ENCODE measurements at places on chromosomes 3 and 15.
A peak's percentile ranks its signal among the peaks of the same experiment; 100 is the strongest.

- DNase-seq, result no peak
These were observed 808 bp downstream of the RBM6 start for GRCh38 chr3:49940667-49941249.

GRCh38 chr15:72404356-72404755, 6.3 kb downstream of the TMEM202 start:
- DNase-seq, result no peak

GRCh38 chr3:102258666-102259227, 176.1 kb upstream of the ZPLD1 start:
- no peak for DNase-seq

- DNase-seq, result no peak
These were observed 1.9 kb downstream of the FSD2 start for GRCh38 chr15:82803793-82804574.

DNA sequence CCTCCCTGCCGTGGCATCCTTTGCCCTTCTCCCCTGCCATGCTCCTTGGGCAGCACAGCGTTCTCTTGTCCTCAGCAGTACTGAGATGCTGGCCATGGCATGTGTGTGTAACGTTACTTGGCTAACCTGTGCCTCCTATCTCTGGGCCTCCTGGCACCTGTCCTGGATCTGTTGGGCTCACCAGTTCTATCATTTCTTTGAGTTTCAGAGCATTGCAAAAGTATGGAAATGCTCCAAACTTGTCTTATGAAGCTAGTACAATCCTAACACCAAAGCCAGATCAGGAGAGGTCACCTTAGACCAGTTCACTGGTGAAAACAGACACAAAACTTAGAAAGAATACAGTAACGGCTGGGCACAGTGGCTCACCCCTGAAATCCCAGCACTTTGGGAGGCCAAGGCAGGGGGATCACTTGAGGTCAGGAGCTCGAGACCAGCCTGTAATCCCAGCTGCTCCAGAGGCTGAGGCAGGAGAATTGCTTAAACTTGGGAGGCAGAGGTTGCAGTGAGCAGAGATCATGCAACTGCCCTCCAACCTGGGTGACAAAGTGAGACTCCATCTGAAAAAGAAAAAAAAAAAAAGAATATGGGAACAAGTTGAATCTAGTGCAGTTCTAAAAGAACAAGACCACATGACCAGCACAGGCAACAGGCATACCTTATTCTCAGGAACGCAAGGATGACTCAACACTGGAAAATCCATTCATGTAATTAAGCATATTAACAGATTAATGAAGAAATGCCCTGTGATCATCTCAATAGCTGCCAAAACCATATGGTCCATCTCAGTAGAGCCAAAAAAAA, 62.4 kb upstream of the TRPM1 start:
- no peak for DNase-seq

DNA sequence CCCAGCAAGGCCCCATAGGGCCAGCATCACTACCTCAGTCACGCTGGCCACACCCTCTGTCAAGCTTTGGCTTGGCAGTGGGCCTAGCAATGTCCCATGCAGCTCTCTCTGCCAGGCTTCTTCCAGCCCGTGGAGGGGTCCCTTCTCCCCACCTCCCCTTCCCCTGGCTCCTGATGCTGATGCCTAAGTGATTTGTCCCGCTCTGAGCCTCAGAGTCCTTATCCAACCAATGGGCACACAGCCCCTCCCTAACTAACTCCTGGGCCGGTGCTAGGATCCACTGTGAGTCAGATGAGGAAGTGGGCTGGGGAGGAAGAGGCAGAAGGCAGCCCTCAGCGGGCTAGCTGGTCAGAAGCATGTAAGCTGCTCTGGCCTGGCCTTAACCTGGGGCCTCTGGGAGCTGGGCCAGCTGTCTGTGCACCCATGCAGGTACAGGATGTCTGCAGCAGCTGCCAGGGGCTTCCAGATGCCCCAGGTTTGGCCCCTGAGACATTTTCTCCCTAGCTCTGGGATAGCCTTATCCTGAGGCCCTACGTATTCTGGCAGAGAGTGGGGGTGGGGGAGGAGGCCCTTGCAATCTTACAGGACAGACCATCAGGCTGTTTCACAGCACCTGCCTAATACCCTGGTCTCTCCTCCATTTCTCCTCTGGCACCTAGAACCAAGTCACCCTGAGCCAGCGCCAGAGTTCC, 740 bp upstream of the ZBTB47 start:
- no peak for DNase-seq

- no peak for DNase-seq
These were observed 54.7 kb upstream of the C2CD4B start for GRCh38 chr15:62219799-62220198.

DNA sequence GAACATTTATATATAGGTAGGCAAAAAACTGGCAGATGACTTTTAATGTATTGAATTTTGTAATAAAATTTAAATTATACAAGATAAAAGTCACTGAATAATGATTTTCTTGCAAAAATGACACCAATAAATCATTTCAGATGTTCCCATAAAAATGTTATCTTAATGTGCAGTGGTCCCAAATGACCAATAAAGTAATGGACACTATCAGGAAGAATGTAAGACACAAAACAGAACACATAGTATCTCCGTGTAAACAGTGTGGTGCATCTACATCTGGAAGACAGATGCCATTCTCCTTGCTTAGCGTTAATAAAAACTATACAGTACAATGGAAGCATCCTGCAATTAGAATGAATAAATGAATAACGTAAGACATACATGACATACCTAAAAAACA, 41.5 kb downstream of the FGF7 start:
- no peak for DNase-seq

GRCh38 chr15:79689030-79689429, 207.8 kb downstream of the MTHFS start:
- no peak for DNase-seq

DNA sequence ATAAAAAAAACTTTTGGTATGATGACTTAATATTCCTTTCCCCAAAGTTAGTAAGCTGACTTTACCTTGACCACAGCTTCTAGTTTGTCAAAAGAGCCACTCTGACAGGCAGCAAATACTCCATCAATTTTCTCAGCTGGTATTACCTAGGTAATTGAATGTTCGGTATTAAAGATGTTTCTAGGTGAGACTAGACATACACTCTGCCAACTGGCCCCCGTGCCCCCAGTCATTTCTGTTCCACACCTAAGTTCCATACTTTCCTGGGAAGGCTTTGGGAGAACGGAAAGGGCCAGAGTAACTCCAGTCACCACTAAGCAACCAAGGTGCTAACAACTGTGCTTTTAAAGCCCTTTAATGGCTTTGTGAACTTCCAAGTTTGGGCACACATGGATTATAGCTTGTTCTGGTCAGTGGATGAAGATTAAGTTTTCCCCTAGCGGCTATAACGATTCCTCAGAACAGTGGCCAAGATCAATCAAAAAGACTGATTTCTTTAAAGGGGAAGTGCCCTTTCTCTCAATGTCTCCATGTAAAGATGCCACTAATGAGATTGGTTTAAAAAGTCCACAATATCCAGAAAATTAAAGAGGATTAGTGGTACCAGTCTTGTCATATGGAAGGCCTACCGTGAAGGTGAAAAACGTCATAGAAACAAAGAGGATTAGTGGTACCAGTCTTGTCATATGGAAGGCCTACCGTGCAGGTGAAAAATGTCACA, 7.0 kb downstream of the EIF4A2 start:
- no peak for DNase-seq

DNA sequence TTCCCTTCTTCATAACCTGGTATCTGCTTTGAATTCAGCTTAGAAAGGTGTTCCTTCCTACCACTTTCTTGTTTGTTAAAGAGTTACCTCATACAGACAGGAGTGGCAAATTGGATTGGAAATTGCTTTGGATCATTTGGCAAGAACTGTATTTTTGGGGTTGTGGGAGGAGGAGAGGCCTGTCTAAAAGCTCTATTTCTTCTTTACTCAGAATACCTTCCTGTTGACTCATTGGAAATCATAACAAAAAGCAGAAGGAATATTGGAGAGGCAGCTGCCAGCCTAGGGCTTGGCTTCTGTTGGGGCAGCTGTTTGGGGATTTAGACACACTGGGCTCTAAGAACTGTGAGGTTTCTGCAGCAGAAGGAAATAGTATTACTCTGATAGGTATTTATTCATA, 14.2 kb downstream of the IQGAP1 start:
- DNase-seq, result no peak

- no peak for DNase-seq
These were observed 12.9 kb upstream of the DCBLD2 start for GRCh38 chr3:98914210-98915080.

GRCh38 chr15:90837094-90837493, 31.3 kb upstream of the FURIN start:
- no peak for DNase-seq

DNA sequence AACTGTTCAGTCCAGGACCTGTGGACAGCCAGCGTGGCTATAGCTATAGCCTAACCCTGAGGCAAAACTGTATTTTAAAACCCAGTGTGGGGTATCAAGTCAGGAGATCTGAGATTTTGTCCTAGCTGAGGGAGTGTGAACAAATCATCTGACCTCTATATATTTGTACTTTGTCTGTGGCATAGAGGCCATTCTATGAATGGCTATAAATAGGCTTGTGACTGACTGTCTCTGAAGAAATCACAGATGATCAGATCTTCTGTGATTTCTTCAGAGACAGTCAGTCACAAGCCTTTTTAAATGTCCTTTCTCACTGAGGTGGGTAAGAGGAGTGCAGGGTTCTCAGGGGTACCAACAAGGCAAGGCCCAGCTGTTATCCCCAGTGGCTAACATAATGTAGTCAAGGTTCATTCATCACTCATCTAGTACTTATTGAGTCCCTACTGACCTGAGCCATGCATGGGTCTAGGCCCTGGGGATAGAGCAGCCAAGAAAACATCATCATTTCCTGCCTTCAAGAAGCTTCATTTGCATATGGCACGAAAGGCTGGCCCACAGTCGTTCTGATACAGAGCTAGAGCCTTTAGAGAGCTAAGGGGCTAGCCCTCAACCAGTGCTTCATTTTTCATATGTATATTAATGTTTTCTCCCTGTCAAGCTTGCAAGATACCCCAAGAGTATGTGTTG, 53.3 kb downstream of the TIPARP start:
- DNase-seq, result no peak

- DNase-seq, result no peak
These were observed 81.0 kb upstream of the KLHL25 start for GRCh38 chr15:85875756-85876155.

- no peak for DNase-seq
These were observed 33.6 kb downstream of the MYO5A start for GRCh38 chr15:52495125-52495524.

- no peak for DNase-seq
These were observed 52.8 kb downstream of the NOX5 start for GRCh38 chr15:69067296-69067695.

GRCh38 chr3:144809380-144809779, 837.8 kb downstream of the DIPK2A start:
- DNase-seq, result no peak

- DNase-seq, result no peak
These were observed 9.3 kb downstream of the DUOX1 start for GRCh38 chr15:45138814-45139765.

DNA sequence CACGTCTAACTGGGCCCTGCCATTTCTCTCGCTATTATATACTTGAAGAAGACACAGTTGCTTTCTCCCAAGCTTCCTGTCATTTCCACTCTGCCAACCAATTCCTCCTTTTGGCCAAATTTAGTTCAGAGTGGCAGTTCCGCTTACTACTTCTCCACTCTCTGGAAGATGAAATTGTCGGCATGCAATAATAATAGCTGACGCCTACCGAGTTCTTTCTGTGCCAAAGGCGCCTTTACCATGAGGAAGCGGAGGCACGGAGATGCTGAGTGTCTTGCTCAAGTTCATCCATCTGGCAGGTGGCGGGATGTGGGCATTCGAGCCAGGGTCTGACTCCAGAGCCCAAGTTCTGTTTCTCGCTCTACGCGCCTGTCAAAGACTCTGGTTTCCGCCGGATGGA, 14.6 kb upstream of the NRROS start:
- DNase-seq, result no peak

GRCh38 chr3:64773137-64773536, 85.3 kb upstream of the ADAMTS9 start:
- no peak for DNase-seq

GRCh38 chr3:81695302-81695701, 66.1 kb downstream of the GBE1 start:
- no peak for DNase-seq

DNA sequence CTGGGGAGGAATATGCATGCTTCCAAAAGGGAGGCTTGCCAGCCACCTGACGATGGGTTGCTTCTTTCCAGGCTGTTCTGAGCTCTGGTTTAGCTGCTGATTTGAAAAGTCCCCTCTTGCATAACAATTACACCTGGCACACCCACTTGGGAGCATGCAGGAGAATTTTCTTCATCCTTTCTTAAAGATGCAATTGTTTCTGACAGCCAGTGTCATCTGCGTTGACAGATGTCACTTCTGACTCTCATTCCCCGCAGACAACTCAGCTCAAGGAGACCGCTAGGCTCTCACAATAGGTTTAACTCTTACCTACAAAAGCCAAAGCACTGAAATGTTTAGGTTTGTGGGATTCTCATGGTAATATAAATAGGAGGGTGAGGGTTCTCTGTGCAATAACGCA, 185.6 kb upstream of the SYNPR start:
- DNase-seq, result no peak

DNA sequence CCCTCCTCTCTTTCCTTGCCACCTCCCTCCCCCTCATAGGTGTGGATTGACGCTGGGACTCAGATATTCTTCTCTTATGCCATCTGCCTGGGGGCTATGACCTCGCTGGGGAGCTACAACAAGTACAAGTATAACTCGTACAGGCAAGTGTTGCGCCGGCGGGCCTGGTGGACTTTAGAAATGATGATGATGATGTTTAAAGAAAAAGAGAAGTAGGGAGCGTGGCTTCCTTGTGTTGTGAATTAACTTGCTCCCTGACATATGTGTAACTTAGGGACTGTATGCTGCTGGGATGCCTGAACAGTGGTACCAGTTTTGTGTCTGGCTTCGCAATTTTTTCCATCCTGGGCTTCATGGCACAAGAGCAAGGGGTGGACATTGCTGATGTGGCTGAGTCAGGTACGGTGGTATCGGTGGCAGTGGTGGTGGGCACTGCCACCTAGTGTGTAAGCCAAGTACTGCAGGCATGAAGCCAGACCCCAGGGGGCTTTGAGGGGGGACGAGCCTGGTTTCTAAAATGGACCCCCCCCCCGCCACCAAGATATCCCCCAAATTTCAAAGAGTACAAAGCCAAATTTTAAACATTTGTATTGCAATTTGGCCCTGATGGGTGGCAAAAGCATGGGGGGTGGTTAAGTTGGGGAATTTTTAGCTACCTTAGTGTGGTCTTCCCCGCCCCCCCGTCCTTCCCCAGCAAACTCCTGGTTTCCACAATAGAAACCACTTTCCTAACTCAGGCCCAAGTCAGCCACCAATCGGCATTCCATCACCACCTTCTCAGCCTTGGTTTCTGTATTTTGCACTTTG, 65.6 kb downstream of the SLC6A6 start:
- DNase-seq, result peak; percentile 10

- DNase-seq, result no peak
These were observed 139.0 kb downstream of the FAM43A start for GRCh38 chr3:194824701-194825111.

GRCh38 chr3:21750831-21751391, at the start of gene ZNF385D:
Gene ZNF385D (minus strand): TSS chr3:21751210. CDS start chr3:21750916, 294 bp downstream.
- DNase-seq, result no peak

DNA sequence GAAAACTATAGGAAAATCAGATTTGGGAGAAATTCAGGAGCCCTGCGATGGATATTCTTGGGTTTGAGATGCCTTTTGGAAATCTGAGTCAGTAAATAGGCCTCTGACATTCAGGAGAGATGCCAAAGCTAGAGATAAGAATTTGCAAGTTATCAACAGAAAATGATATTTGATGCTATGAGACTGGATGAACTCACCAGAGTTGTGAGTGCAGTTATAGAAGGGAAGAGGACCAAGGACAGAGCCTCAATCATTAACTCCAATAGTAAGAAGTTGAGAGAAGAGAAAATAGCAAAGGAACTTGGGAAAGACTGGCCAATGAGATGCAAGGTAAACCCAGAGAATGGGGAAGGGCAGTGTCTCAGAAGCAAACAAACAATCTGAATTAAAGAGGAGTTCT, 7.9 kb upstream of the ANO10 start:
- DNase-seq, result no peak

Measured in stimulated activated CD8-positive, alpha-beta memory T cell treated with anti-CD3 and anti-CD28 coated beads, Interleukin-4, amount 100 ng/mL, for 1 hour (primary cell).